ENCODE measurements at places on chromosomes 4 and X.

- no peak for DNase-seq
Measured at GRCh38 chr4:109213056-109213455, 89.4 kb downstream of the COL25A1 start.

GRCh38 chr4:120406960-120407359, 340.3 kb upstream of the MAD2L1 start:
- no peak for DNase-seq

DNA sequence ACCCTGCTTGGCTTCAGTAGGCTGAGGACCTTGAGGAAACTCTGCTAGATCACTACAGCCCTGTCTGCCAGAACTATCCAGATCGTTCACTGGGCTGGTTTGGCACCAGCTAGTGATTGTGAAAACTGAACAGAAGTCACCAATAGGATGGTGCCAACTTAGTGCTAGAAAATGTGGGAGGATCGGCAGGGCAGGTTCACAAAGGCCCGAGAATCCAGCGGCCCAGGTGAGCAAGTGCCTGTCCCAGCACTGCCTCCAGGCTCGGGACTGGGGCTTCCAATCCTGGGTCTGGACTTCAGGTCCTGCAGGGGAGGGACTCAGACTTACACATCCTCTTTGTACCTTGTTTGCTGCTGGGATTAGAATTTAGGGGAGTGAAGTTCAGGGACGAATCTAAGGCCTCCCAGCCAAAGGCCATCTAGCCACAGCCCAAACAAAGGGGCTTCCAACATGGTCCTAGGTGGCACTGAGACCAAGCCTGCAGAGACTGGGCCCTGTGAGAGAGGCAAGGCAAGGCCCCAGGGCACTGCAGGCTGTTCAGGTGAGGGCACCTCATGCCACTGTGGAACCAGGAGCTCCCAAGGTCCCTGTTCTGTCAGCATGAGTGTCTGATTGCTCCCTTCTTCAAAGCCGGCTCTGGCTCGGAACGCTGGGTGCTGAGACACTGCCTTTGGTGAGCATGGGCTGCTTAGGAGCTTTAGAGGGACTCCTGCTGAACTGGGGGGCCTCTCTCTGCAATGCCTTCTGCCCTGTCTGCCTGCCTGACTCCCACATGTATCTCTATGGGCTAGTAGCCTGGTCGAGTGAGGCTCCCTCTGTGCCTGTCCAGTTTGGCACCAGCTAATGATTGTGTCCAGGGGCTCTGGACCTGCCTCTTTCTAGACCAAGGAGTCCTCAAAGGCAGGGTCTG, 20.7 kb upstream of the ZNF185 start:
- no peak for DNase-seq

DNA sequence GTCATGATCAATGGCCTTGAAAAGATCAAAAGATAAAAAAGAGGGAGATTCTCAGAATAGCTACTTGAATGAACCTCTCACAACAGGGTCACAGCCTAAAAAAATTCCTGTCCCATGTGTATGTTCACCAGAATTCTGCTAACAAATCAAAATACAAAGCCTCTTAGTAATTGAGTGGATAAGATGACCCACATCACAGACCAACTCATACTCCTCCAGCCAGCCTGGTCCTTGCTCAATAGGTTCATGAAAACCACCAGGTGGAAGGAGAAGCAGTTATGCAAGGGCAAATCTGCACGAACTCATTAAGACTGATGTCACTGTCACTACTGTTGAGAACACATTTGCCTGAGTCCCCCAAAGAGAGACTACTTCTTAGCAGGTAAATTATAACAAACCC, 21.5 kb downstream of the WDFY3 start:
- DNase-seq, result no peak

- DNase-seq, result peak; percentile 82
Measured at GRCh38 chr4:103934178-103934789, 214.5 kb upstream of the TACR3 start.

- DNase-seq, result no peak
Measured at GRCh38 chrX:119721487-119721886, 28.5 kb upstream of the SEPTIN6 start.

DNA sequence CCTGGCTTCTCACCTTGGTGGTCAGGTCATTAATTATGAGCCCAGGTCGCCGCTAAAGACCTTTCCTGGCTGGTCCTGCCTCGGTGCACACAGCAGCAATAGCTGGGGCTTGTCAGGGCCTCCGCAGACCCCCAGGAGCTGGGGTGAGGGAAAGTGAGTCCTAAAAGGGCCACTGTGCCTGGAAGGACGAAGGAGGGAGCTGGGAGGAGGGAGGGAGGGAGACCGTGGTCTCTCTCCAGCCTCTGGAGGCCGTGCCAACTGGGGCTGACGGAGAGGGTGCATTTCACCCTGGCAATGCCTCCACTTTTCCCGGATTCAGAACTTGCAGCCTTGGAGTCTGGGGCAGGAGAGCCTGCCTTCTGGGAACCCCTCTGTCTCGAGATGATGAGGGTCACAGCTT, 60.4 kb downstream of the CRLF2 start:
- no peak for DNase-seq

GRCh38 chr4:115883847-115884246, 770.4 kb upstream of the NDST4 start:
- DNase-seq, result no peak

DNA sequence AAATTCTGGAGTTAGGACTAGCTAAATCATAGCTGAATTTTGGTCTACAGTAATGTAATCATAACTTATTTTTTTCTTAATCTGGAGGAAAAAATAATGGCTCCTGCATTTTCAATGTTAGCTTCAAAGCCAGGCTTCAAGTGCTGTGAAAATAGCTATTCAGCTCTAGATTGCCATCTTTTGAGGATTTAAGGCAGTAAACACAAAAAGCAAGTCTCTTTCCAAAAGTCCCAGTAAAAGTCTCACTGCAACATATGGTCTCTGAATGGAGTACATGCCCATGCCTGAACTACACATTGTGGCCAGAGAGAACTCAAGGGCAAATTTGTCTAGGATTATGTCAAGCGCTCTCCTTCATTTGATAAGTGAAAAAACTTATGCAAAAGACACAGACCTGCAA, 720.9 kb downstream of the FSTL5 start:
- DNase-seq, result no peak

- DNase-seq, result no peak
Measured at GRCh38 chr4:164591666-164592065, 162.3 kb upstream of the SMIM31 start.

DNA sequence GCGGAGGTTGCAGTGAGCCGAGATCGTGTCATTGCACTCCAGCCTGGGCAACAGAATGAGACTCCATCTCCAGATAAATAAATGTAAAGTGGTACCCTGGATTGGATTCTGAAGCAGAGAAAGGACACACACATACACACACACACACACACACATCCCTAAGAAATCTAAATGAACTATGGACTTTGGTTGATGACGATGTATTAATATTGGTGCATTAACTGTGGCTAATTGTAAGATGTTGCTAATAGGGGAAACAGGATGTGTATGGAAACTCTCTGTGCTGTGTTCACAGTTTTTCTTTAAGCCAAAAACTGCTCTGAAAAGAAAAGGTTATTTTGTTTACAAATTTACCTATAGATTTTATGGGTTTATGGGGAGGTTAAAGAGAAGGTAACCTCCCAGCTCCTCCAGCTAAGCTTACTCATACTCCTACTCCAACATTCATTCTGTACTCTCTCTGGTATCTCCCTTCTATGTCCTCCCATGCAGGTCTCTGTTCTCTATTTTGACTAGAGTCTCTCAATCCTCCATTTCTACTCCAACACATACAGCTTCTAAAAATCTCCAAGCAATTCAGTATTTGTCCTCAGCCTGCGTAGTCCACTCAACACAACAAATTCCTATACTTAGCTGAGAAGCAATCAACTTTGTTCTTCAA, 46.5 kb upstream of the RELL1 start:
- no peak for DNase-seq

- peak; percentile 65 for DNase-seq
Measured at GRCh38 chrX:154799556-154800348, 5.5 kb downstream of the MPP1 start.

- DNase-seq, result no peak
Measured at GRCh38 chr4:8229331-8229975, 30.4 kb downstream of the SH3TC1 start.

DNA sequence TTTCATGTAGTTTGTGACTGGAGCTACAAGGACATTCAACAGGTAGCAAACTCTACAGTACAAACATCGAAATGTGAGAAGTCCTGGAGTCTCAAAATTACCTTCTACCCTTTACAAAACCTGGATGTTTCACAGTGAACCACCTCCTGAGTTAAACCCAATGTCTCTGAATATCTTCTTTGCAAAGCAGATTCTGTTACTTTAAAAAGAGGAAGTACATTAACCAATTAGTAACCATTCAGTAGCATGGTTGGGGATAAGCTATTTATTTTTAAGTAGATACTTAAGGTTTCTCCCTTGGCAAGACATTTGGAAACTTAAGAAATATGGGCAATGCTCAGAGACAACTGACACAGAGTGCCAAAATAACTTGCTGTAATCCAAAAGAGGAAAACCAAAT, 371.9 kb upstream of the NWD2 start:
- DNase-seq, result no peak

GRCh38 chr4:133263104-133263503, 114.0 kb downstream of the PCDH10 start:
- DNase-seq, result no peak
